Activated T-cell treated with anti-CD3 and anti-CD28 coated beads, Interleukin-2, amount 50 U/mL, for 72 hours (primary cell): ENCODE measurements at places on chromosomes 1 and 21. TPM values are rescaled to one million over a fixed set of nuclear protein-coding genes. Genes with fewer than 3 reads are reported as not detected.

Gene REN
- total RNA-seq: not detected

Gene OR2T11
- total RNA-seq: not detected

Gene SLC1A7
- total RNA-seq: not detected

Gene CD247
- 178 TPM for total RNA-seq

Gene FAM163A
- total RNA-seq: not detected

Gene FAF1
- total RNA-seq: 65.7 TPM

Gene GCSAML
- 0.14 TPM for total RNA-seq

Gene KCNT2
- not detected for total RNA-seq

Gene AADACL3
- not detected for total RNA-seq

Gene DLGAP3
- total RNA-seq: 1.4 TPM

Gene ACKR1
- total RNA-seq: not detected

Gene CFHR5
- not detected for total RNA-seq

Gene LRRC71
- total RNA-seq: not detected

Gene MAST2
- total RNA-seq: 20.7 TPM

Gene NLRP3
- total RNA-seq: 0.63 TPM

Gene ERRFI1
- 2.6 TPM for total RNA-seq

Gene ASPM
- 53.4 TPM for total RNA-seq

Gene MNDA
- not detected for total RNA-seq

Gene UQCRHL
- 2.9 TPM for total RNA-seq

Gene CR2
- total RNA-seq: 0.07 TPM

Gene KIFAP3
- total RNA-seq: 23.2 TPM

Gene NOTCH2NLA
- 39.3 TPM for total RNA-seq

Gene S1PR1
- 157 TPM for total RNA-seq

Gene AKR7A3
- 0.35 TPM for total RNA-seq

Gene MMEL1
- total RNA-seq: 1.9 TPM

Gene KRTAP19-3
- total RNA-seq: not detected

Gene LIPI
- total RNA-seq: not detected

Gene DENND2D
- 165 TPM for total RNA-seq

Gene ERICH3
- total RNA-seq: not detected

Gene TSACC
- total RNA-seq: 0.94 TPM

Gene INTS11
- total RNA-seq: 131 TPM

Gene CYP4A11
- not detected for total RNA-seq

Gene LCE1E
- not detected for total RNA-seq

Gene HCRTR1
- not detected for total RNA-seq

Gene STX12
- total RNA-seq: 25.0 TPM

Gene GJA9
- not detected for total RNA-seq

Gene ZBTB8OS
- 77.4 TPM for total RNA-seq

Gene RGS2
- 21.1 TPM for total RNA-seq

Gene SERINC2
- 0.23 TPM for total RNA-seq

Gene STXBP3
- total RNA-seq: 45.0 TPM

Gene SPATA17
- not detected for total RNA-seq

Gene NHLH2
- total RNA-seq: 0.10 TPM

Gene S100A7
- not detected for total RNA-seq

Gene CHRM3
- 0.28 TPM for total RNA-seq

Gene SNX7
- 0.63 TPM for total RNA-seq

Gene AZIN2
- 4.1 TPM for total RNA-seq

Gene MROH9
- total RNA-seq: not detected

Gene TEX38
- 0.65 TPM for total RNA-seq

Gene FCRL1
- not detected for total RNA-seq

Gene SMIM12
- total RNA-seq: 50.8 TPM

Gene GPR161
- total RNA-seq: 1.4 TPM

Gene AMY1A
- not detected for total RNA-seq
